ENCODE measurements at places on chromosomes 16 and 17.

DNA sequence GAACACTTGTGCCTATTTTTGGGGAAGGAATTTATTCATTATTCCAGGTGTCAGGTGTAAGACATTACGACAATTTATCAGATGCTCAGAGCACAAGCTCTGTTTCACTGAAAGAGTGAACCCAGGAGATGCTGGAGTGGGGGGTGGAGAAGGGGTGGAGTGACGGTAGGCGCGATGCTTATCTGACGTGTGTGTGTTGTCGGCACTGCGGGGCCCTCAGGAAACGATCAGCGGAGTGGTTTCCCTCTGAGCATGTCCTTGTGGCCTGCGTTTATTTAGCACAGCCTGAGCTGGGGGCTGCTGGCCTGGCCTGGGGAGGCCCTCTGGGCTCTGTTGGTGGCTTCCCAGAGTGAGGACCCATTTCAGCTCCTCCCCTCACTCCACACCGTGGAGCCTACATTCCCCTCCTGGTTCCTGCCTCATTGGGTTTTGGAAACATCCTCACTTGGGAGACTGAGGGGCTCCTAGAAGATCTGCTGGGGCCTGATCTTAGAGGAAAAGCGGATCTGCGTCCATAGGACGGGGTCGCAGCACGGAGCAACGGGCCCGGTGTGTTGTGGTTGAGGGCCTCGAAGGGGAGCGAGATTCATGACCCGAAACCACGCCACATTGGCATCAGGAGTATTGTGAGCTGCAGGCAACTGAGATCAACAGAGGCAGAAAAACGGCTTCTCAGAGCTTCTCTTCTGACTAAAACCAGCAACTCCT lies 19.0 kb upstream of the GNG13 start:
- peak; percentile 27 for DNase-seq

DNA sequence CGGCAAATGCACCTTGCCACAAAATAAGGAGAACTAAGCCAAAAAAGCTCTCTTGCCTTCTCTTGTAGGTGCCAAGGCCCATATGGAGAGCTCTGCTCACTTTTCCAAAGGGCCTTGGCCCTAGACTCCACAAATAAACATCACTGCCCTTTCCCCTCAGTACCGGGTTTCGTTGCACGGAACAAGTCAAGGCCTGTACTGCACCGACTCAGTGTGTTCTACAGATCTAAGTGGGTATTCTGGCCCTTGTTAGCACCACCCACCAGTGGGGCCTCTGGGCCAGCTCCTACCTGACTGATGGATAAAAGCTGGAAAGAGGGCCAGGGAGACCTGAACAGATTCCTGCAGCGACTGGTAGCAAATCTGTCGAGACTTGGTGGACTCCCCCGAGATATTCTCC lies 43.7 kb upstream of the GSG1L start:
- DNase-seq: no peak

- peak; percentile 62 for DNase-seq
Measured at GRCh38 chr16:27230562-27231001, 27.3 kb downstream of the KDM8 start.

DNA sequence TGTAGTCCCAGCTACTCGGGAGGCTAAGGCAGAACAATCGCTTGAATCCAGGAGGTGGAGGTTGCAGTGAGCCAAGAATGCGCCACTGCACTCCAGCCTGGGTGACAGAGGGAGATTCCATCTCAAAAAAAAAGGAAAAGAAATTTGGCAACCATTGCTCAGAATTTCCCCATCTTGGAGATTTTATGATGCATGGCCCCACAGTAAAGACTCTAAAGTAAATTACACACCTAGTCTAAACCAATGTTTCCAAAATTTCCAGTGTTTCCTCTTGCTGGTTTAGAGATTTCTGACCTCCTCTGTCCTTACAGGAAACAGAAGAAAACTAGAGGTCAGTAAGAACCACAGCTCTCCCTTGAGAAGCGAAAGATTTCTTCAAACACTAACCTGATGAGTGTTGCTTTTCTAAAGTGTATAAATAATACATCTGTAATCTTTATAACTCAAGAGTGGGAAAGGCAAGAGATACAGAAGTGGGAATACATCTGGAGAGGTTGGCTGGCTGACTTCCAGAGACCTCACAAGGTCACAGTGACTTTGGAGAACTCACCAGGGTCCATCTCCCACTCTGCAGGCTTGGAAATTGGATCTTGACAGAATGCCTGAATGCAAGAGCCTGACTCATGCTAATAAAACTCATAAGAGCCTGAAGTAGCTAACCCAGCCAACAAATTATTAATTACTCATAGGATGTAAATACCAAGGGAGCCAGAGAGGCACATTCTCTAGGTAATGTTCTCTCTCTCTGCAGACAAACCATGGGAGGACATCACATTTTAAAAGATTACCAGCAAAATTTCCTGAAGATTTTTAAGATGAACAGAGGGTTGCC lies 8.8 kb downstream of the ADAT1 start:
- no peak for DNase-seq

DNA sequence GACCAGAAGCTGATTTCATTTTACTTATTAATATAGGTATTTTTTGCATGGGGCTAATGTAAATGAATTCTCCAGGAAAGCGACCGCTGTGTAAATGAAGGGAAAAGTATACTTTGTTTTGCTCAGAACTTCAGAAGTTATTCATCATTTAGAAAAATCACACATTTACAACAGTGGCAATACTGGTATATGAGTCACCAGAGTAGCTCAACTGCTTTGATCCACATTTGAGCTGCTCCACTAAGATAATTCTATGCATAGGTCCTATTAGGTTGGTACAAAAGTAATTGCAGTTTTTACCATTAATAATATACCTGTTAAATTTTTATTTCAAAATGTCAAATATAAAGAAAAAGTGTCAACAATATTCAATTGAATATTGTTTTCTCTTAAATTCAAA lies 22.9 kb upstream of the DYNLRB2 start:
- no peak for DNase-seq

DNA sequence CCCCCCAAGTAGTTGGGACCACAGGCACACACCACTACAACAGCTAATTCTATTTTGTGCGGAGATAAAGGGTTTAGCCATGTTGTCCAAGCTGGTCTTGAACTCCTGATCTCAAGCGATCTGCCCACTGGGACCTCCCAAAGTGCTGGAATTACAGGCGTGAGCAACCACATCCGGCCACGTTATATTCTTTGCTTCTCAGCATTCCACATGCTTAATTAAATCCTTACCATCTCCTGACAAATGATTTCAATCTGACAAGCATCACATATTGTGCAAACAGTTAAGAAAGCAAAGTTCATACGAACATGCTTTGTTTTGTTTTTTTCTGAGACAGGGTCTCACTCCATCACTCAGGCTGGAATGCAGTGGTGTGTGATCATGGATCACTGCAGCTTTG lies 18.2 kb downstream of the HIGD1B start:
- DNase-seq: no peak

- no peak for DNase-seq
Measured at GRCh38 chr16:83814659-83814985, 6.8 kb downstream of the HSBP1 start.

- no peak for DNase-seq
Measured at GRCh38 chr17:4186357-4186881, 43.4 kb downstream of the CYB5D2 start.

DNA sequence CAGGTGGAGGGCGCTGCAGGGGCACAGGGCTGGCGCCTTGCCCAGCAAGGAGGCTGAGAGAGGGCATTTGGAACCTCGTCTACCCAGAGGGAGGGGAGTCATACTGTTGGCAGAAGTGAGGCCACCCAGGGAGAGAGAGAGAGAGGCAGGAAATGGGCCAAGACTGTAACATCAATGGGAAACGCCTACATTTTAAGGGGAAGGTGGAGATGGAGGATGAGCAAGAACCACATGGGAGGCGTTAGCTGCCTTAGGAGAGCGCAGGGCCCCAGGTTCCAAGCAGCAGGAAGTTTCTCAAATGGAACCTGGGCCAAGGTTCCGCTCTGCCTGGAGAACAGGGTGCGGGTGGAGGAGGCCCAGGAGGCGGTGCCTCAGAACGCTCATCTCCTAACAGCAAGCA lies 2.7 kb upstream of the WFDC1 start:
- DNase-seq: no peak

- no peak for DNase-seq
Measured at GRCh38 chr17:62912363-62912762, 53.7 kb upstream of the TANC2 start.

- peak; percentile 5 for DNase-seq
Measured at GRCh38 chr17:45313996-45314740, 2.7 kb downstream of the MAP3K14 start.

- DNase-seq: peak; percentile 41
Measured at GRCh38 chr16:71895679-71896365, 491 bp downstream of the IST1 start.

DNA sequence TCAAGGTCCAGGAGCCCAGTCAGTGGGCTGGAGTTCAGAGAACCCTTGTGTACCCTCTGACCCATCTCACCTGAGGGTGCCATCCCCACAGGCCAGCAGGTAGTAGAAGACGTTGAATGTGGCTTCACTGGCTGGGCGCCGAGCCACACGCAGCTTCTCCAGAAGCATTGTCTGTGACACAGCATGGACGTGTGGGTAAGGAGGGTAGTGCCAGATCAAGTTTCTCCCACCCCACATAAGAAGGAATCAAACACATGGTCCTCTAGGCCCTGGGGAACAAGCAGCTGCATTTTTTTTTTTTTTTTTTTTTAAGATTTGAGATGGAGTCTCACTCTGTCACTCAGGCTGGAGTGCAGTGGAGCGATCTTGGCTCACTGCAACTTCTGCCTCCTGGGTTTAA lies 60.9 kb downstream of the MYO18A start:
- DNase-seq: no peak

DNA sequence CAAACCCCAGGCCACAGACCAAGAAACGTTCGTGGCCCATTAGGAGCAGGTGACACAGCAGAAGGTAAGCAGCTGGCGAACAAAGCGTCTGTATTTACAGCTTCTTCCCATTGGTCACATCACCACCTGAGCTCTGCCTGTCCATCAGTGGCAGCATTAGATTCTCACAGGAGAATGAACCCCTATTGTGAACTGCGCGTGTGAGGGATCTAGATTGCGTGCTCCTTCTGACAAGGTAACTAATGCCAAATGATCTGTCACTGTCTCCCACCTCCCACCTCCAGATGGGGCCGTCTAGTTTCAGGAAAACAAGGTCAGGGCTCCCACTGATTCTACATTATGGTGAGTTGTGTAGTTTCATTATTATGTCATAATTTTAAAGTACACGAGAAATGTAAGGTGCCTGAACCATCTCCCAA lies 186.3 kb downstream of the CPPED1 start:
- peak; percentile 62 for DNase-seq

DNA sequence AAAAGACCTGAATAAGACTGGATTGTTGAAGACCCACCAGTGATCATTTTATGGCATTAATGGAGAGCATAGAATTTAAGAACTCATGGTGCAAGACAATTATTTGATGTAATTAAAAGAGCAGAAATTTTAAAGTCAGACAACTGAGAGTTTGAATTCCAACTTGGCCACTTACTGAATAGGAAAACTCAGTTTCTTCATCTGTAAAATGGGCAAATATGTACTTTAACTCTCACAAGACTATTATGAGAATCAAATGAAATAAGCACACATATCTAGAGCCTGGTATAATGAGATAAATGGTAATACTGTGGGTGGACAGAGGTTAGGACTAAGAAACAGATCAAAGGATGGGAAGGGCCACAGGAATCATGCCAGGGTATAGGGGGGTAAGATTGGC lies 88.0 kb downstream of the SOX9 start:
- no peak for DNase-seq

DNA sequence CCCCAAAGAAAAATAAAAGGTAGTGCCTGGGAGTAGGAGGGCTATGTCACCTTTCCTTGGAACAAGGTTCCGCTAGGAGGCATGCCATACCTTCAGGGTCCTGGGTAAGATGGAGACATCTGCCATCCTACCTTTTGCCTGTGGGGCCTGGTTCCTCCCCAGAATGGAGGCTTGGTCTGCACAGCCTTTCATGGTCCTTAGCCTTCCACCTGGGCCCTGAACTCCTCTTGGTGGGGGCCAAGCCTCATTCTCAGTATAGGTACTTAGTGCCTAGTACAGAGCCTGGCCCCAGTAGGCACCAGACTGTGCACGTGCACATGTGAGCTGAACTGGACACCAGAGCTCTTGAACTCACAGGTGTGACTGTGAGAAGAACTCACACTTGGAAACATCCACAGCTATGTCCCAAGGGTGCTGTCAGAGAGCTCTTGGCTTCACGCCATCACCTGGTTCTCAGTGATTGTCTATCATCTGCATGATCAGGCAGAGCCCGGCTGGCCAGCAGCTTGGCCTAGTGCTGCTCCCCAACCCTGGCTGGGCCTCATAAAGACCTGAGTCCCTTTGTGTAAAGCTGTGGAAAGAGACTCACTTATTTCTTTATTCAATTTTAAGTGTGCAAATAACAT lies 143.2 kb downstream of the SOCS1 start:
- DNase-seq: no peak

GRCh38 chr17:77372444-77373298 lies 231.9 kb downstream of the SEC14L1 start:
- peak; percentile 52 for DNase-seq

DNA sequence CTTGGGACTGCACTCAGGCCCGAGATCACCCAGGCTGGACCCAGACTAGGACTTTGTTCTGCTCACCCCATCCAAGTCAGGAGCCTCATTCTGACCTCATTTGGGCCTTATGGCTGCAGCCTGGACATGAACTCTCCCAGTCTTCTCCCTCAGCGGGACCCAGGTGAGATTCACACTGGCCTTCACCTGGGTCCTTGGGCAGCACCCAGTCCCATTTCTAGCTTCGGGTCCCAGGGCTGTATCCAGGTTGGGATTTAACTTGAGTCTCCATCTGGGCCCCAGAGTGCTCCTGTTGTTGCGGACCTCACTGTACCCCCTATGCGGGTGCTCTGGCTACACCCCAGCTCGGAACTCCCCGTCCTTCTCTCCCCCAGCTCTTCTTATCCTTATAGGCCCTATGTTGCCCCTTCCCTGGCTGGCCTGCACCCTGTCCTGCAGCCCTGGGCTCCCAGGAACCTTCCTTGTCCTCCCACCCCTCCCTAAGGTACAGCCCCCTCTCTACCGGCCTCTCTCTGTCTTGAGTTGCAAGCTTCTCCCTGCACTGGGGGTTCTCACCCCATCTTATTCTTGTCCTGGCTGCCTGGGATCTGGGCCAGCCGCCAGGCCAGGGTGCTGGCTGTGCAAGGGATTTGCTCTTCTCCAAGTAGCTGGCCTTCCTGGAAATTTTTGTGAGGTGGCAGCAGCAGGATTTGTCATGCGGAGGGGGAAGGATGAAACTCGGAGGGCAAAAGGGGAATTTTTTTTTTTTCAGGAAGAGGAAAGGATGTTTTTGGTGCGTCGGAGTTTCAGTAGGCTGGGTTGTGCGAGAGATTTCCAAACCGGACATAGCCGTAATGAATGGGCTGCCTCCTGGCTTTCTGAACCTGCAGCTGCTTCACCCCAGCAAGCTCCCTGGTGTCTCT lies 904 bp downstream of the MAP2K3 start:
- no peak for DNase-seq

DNA sequence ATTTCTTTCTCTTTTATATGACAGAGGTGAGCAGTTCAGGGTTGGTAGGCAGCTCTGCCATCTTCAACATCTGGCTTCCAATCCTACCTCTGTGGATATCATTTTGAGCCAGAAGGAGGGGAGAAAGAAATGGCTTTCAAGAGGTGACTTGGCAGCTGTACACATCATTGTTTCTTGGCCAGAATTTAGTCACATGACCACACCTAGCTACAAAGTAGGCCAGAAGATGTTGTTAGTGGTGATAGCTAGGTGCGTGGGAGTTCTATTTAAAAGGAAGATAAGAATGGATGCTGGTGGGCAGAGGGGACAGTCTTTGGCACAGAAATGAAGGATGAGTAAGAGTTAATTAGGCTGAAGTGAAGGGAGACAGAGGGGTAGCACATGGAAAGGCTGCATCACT lies 29.2 kb upstream of the MPHOSPH6 start:
- DNase-seq: no peak
